Stomach (tissue), 19 donors: ENCODE measurements at places on chromosomes 11 and 22. TPM values are rescaled to one million over a fixed set of nuclear protein-coding genes. Genes with fewer than 3 reads are reported as not detected.

GRCh38 chr11:116881143-116881542 is 43.7 kb upstream of the APOA1 start:
- no peak for DNase-seq

GRCh38 chr22:48800886-48801607 is 1026.6 kb downstream of the BRD1 start:
- no peak for DNase-seq

- peak; percentile 54 for DNase-seq
Measured at GRCh38 chr11:11391796-11392463, 38.9 kb upstream of the CSNK2A3 start.

DNA sequence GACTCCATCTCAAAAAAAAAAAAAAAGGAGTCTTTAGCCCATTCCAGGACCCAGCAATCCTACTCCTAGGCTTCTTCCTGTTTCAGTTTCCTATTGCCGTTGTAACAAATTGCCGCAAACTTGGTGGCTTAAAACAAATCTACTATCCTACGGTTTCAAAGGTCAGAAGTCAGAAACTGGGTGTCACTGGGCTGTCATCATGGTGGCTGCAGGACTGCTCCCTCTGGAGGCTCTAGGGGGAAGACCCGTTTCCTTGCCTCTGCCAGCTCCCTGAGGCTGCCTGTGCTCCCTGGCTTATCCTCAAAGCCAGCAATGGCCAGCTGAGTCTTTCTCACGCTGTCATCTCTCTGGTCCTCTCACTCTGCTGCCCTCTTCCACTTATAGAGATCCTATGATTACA is 8.7 kb upstream of the DAGLA start:
- DNase-seq = no peak

DNA sequence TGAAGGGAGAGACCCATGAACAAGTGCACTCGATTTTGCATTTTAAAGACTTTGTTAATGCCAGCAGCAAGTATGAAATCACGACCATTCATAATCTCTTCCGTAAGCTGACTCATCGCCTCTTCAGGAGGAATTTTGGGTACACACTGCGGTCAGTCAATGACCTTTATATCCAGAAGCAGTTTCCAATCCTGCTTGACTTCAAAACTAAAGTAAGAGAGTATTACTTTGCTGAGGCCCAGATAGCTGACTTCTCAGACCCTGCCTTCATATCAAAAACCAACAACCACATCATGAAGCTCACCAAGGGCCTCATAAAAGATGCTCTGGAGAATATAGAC is 5.9 kb downstream of the SERPIND1 start:
- DNase-seq = no peak

GRCh38 chr11:100874203-100874602 is 187.1 kb downstream of the ARHGAP42 start:
- no peak for DNase-seq

GRCh38 chr22:20548806-20549205 is 41.4 kb downstream of the MED15 start:
- no peak for DNase-seq

DNA sequence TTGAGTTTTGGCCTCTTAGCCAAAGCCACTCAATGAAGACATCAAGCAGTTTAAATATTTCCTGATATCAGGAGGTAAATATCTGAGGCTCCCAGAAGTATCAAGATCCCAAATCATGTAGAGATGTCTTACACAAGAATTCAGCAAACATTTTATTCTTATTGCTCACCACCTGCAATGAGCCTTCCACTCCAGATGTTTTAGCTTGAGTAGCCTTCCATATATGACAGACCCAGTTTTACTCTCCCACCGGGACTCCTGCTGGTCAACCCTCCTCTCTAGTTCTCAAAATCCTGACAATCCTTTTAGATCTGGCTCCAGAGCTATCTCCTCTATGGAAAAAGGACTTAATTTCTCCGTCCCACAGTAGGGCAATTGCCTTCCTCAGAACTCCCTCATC is 404.4 kb downstream of the KCNA4 start:
- no peak for DNase-seq

- DNase-seq = no peak
Measured at GRCh38 chr11:46615756-46616155, 1.3 kb downstream of the HARBI1 start.

DNA sequence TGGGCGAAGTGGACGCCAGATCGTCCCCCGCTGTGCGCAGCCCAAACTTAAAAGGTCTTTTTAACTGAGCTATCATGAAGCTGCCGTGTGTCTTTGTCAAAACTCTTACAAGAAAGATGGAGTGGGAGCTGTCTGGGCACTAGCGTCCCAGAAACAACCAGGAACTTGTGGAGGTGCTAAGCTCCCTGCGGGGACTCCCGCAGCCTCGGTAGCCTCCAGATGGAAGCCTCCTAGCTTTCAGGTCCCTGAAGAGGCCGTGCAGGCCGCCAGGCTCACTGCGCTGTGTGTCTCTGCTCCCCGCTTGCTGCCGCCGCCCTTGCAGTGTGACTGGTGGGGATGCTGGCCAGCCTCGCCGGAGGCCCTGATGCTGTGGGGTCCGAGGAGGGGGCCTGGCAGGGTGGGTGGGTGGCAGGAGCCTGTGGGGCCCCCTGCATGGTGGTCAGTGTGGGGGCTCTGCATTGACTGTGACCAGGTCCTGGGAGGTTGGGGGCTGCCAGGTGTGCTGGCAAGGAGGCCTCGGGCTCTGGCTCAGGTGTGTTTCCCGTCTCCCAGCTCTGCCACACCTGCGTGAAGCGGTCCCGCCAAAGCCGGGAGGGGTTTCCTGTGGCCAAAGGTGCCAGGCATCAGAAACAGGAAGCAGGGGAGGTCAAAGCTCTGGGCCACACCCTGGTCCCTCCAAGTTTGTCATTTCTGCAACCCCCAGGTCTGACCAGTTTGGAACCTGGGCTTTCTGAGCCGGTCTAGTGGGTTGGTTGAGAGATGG is 1.2 kb downstream of the TRABD start:
- peak; percentile 51 for DNase-seq

GRCh38 chr11:116132273-116132978 is 628.2 kb upstream of the CADM1 start:
- DNase-seq = no peak

NAALAD2 gene
- total RNA-seq = not detected

UCP2 gene
- 87.0 TPM for total RNA-seq

SLC5A12 gene
- not detected for total RNA-seq
